CD8-positive, alpha-beta memory T cell (primary cell): ENCODE measurements at places on chromosomes 5 and 9.
A peak's percentile ranks its signal among the peaks of the same experiment; 100 is the strongest.

DNA sequence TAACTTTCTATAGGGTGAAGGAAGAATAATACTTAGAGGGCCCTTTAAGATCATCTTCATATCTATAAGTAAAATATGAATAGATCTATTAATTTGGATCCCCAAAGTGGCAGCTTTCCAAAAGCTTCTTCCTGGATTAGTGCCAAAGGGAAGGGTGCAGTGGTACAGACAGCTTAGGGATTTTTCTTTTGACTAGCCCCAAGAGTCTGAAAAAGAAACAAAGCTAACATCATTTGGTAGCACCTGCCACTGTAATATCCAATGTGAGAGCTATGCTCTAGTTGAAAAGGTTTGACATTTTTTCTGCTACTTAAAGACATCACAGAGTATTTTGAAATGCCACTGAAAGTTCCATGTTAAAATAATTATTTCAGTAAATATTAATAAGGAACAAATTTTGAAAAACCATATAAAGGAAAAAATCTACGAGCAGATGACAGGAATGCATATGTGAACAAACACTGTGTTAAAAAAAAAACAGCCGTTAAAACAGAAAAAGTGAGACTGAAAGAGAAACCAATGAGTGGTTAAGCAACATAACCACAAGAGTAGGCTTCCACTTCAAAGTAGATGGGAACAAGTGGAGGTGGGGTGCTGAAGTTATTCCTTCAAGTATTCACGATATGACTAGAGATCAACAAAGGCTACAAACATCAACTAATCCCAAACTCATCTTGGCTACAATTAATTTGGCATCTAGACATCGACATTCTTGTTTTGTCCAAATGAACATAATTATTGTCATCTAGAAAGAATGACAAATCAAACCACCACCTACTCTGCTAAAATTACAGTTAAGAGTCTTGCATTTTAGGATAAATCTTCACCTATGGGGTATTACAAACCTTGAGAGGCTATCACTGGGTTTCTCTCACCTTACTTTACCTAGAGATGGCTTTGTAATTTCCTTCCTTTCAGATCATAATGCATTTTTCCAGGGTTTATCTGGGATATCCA lies 137.5 kb downstream of the CPLANE1 start:
- peak; percentile 45 for DNase-seq

DNA sequence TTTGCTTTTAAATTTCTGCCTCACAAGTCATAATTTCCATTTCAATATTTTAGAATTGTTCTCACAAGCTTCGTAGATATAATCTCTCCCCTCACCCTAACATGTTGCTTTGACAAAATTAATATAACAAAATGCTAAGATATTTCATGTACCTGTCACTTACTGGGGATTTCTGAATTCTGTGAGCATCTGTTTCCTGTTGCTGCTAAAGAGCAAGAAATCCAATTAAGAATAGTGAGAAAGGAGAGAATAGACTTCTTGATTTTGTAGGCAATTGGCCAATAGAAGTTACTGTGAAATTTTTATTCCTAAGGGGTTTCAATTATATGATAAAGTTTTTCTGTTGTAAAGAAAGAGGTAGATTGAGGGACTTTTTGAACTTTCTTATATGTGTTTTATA lies 796.5 kb upstream of the ARRDC3 start:
- no peak for DNase-seq

- DNase-seq = no peak
Measured at GRCh38 chr5:105924366-105924765, 1746.4 kb downstream of the EFNA5 start.

GRCh38 chr9:135379540-135380267 lies 99.9 kb upstream of the PPP1R26 start:
- no peak for DNase-seq

GRCh38 chr5:178277866-178278265 lies 45.3 kb upstream of the PHYKPL start:
- DNase-seq = no peak

- no peak for DNase-seq
Measured at GRCh38 chr9:113331780-113332179, 8.3 kb downstream of the WDR31 start.

- no peak for DNase-seq
Measured at GRCh38 chr9:76658510-76659231, 105.6 kb upstream of the PCA3 start.

GRCh38 chr9:21833090-21833801 lies 30.8 kb downstream of the MTAP start:
- DNase-seq = no peak

GRCh38 chr5:9249231-9249630 lies 296.6 kb downstream of the SEMA5A start:
- DNase-seq = no peak

GRCh38 chr9:137185921-137186320 lies 2.4 kb downstream of the ANAPC2 start:
- DNase-seq = no peak

GRCh38 chr9:75087289-75087823 lies 599 bp downstream of the NMRK1 start:
- DNase-seq = peak; percentile 57

GRCh38 chr9:79369676-79370075 lies 202.1 kb upstream of the TLE4 start:
- DNase-seq = no peak

DNA sequence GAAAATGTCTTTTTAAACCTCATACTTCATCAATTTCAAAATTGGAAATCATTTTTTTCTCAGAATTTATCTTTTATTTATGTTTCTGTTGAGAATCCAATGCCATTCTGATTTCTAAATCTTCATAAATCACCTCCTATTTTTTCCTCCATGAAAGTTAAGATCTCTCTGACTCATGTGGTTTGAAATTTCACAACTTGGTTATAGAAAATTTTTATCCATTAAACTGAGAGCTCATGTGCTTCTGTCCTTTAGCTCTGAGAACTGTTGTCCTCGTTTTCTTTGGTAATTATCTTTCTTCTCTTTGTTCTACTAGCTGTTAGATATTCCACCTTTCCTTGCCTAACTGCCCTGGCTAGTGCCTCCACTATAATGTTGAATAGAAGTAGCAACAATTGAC lies 1.5 kb upstream of the RNF180 start:
- DNase-seq = no peak

DNA sequence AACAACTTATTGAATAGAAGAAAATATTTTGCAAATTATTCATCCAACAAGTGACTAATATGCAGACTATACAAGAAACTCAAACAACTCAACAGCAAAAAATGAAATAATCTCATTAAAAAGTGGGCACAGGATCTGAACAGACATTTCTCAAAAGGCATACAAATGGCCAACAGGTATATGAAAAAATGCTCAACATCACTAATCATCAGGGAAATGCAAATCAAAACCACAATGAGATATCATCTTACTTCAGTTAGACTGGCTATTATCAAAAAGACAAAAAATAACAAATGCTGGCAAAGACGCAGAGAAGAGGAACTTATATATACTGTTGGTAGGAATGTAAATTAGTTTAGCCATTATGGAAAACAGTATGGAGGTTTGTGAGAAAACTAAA lies 1.8 kb upstream of the AMACR start:
- no peak for DNase-seq

- DNase-seq = no peak
Measured at GRCh38 chr5:33482335-33482734, 41.6 kb downstream of the TARS1 start.

GRCh38 chr9:98811051-98811650 lies 3.7 kb downstream of the GALNT12 start:
- DNase-seq = no peak

GRCh38 chr9:93891549-93892310 lies 63.4 kb downstream of the BARX1 start:
- no peak for DNase-seq

GRCh38 chr5:88967633-88968585 lies 84.9 kb upstream of the MEF2C start:
- DNase-seq = no peak

- no peak for DNase-seq
Measured at GRCh38 chr5:6749026-6749716, 35.9 kb downstream of the TENT4A start.

- peak; percentile 95 for DNase-seq
Measured at GRCh38 chr5:157271740-157272271, 5.9 kb downstream of the CYFIP2 start.

DNA sequence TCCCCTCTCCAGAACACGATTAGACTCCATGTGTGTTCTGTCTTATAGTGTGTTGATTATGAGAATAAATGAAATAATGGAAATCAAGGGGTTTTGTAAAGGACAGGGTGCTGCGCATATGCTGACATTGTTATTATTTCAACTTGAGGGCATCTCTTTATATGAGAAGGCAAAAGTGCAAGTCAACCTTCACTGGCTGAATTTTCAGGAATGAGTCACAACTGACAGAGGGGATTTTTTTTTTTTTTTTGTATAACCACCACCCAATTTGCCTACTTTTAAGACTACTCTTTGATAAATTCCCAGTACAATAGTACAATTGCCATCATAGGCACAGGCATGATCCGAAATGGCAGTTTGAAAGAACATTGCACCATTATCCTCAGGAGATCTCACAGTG lies 419.2 kb upstream of the NMUR2 start:
- DNase-seq = no peak

DNA sequence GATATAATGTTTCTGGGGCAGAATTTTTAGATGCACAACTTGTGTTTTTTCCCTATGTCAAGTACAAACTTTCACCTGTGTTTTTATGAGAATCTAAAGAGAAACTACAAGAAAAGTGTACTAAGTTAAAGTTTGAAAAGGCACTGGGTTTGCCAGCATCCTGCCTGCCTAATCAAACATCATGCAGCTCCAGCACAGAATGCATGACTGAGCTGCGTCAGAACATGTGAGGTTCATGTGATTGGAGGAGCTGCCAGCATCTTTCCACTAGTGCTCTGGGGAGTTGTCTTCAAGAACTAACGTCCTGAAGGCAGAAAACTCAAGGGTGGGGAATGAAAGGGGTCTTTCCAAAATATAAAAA lies 46.1 kb upstream of the RIC1 start:
- DNase-seq = no peak

GRCh38 chr5:160353379-160353778 lies 17.0 kb downstream of the C1QTNF2 start:
- no peak for DNase-seq

DNA sequence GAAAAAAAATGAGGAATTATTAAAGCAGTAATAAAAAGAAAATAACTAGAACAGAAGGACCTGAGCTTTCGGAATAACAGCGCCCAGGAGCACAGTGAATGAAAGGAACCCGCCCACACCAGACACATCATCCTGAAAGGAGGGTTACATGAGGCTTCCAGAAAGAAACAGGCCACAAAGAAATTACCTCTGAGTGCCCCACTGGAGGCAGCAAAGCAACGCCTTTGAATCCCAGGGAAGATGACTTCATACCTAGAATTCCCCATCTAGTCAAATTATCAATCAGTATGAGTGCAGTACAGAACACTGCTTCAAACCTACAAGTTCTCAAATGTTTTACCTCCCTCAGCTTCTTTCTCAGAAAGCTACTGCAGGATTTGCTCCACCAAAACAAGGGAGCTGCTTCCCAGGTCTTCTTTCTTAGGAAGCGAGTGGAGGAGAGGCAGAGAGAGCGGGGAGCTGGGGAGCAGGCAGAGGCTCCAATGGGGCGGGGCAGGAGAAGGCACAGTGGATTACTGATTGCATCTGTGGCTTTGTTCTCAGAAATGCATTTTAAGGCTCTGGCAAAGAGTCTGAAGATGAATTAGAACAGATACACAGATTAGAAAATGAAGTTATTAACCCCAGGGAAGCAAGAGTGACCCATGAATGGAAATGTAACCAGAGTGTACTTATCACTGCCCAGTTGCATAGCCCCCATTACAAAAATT lies 87.1 kb downstream of the SEMA4D start:
- DNase-seq = no peak

GRCh38 chr5:95668728-95669127 lies 14.1 kb downstream of the SPATA9 start:
- DNase-seq = no peak

DNA sequence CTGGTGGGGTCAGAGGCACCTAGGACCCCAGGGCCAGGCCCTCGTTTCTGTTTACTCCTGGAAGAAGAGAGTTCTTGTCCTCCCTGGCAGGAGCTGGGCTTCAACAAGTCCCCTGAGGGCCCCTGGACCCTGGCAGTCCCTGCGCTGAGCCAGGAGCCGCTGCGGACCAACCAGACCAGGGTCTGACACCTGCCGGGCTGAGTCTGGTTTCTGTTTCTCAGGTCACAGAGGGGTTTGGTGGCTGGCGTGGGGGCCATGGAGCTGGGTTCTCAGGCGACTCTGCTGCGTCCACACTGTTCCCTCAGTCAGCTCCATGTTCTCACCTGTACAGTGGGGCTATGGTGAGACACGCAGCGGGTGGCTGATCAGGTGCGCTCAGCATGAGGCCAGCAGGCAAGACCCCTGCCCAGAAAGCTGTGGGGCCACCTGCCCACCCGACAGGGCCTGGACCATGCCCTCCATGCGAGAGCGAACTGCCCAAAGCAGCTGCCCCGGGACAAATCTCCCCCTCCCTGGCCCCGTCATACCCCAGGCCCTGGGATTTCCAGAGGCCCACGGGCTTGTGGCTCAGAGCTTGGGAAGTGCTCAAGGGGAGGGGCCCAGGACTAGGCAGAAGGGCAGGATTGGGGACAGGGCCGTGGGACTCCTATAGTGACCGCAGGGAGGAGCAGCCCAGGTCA lies 17.9 kb upstream of the NOTCH1 start:
- no peak for DNase-seq

GRCh38 chr5:107542831-107543231 lies 127.9 kb downstream of the EFNA5 start:
- no peak for DNase-seq

- no peak for DNase-seq
Measured at GRCh38 chr5:56987171-56987570, 35.2 kb upstream of the MIER3 start.

- peak; percentile 57 for DNase-seq
Measured at GRCh38 chr5:142097681-142098080, 10.9 kb upstream of the NDFIP1 start.

- no peak for DNase-seq
Measured at GRCh38 chr5:33975852-33976251, 8.6 kb downstream of the SLC45A2 start.

- DNase-seq = no peak
Measured at GRCh38 chr5:132230871-132231270, 3.2 kb upstream of the P4HA2 start.

DNA sequence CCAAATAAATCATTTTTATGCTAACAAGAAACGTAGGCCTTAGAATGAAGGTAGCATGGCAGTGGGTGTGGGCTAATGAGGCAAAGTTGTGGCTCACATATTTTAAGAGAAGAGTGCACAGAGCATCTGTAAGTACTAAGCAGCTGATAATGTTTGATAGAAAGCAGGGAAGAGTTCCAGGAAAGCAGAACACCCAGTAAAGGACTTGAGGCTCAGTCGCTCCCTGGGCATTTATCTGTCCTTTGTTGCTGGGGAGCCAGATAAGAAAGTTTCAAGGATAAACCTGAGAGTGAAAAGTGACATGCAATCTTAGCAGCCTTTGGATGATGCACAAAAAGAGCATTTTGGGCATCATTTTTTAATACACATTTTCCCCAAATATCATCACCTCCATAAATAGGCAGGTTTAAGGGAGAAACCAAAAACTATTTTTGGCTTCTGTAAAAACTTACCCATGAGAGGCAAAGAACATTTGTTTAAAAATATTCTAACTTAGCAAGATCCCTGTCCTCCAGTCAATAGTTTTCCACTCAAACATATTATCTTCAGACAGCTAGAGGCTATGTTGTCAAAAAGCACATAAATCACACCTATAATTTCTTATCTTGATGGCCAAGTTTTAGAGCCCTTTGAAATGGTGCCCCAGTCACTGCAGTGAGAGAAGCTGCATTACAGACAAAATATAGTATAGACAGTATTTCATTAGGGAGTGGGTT lies 3.4 kb downstream of the FREM1 start:
- no peak for DNase-seq
